Activated T-cell treated with anti-CD3 and anti-CD28 coated beads for 24 hours (primary cell): ENCODE measurements at places on chromosomes 5 and 9.

GRCh38 chr5:31382051-31382878 is 149.6 kb downstream of the DROSHA start:
- DNase-seq, result no peak

DNA sequence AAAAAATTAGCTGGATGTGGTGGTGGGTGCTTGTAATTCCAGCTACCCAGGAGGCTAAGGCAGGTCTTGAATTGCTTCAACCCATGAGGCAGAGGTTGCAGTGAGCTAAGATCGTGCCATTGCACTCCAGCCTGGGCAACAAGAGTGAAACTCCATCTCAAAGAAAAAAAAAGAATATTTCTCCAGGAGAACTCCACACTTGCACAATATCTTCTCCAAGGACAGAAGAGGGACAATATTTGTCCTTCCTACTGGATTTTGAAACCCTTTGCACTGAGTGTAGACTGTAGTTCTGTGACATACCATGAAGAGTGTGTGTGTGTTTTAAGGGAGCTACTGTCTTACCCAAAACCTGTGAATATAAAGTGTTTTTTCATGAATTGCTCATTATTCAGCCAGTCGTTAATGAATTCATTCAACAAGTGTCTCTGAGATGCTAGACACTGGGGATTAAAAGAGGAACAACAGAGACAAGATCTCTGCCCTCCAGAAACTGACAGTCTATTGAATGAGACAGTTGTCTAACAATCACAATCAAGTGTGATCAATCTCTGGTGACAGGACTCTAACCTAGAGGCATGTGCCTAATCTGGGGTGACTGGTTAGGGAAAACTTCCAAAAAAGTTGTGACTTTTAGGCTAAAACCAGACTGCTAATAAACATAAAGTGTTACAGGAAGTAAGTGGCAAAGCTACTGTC is 9.8 kb upstream of the UBE2D2 start:
- DNase-seq, result no peak

DNA sequence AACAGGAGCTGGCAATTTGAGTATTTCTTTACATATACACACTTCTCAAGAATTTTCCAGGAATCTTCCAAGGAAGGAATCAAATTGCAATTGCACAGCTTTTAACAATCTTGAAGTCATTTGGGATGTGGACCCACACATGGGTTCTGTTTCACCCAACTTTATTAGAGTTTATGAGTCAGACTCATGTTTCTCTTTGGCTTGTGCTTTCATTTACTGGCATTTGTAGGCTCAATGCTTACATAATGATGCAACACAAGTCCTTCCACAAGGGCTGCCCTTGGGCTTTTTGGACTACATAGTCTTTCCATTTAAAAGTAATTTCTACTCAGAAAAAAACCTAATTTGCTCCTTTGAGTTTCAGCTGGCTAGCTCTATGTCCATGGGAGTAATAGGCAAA is 4.6 kb upstream of the CDC37L1 start:
- DNase-seq, result no peak

DNA sequence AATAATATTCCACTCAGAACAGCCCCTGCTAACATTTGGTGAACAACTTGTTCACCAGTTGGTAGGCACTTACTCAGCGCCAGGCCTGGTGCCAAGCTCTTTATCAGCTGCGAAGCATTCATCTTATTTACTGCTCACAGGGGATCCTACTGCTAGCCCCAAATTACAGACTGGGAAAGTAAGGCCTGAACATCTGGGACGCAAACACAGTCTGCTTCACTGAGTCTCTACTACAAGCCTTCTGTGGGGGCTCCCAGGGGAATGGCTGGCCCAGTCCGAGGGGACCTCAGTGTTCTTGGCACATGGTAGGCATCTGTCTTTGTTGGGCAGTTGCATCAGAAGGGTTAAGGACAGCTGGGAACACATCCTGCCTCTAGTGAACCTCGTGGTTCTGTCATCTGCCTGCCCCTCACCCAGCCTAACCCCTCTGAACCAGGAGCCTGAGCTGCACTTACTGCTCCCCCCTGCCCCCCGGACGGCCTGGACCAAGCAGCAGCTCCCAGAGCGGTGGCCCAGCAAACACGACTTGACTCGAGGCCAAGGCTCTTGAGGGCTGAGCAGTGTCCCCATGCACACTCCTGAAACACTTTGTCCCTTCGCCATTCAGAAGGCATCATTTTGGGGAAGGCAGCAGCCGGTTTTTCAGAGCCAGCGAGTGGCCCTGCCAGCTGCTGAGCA is at the start of gene PHYHD1:
Gene PHYHD1 (plus strand): TSS at position 602 of the 678 bp plus-strand sequence. CDS start 1,342 bp downstream, outside the sequence.
- no peak for DNase-seq

DNA sequence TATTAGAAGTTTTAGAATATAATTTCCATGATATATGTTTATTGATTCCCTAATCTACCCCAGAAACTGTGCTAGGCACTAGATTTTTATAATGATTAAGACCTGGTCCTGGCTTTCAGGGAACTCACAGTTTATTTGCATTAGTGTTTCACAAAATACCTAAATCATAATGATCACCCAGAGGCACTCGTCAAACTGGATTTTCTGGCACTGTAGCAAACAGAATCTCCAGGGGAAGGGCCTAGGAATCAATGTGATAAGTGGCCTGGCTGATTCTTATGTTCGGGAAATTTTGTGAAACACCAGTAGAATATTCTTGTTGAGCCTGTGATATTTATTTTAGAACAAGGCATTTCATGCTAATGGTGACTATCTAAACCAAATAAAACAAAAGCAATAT is 37.4 kb upstream of the SRP19 start:
- no peak for DNase-seq

GRCh38 chr9:78144663-78145377 is 91.1 kb upstream of the CEP78 start:
- DNase-seq, result no peak

GRCh38 chr9:114619191-114619761 is 8.2 kb downstream of the TMEM268 start:
- DNase-seq, result no peak

DNA sequence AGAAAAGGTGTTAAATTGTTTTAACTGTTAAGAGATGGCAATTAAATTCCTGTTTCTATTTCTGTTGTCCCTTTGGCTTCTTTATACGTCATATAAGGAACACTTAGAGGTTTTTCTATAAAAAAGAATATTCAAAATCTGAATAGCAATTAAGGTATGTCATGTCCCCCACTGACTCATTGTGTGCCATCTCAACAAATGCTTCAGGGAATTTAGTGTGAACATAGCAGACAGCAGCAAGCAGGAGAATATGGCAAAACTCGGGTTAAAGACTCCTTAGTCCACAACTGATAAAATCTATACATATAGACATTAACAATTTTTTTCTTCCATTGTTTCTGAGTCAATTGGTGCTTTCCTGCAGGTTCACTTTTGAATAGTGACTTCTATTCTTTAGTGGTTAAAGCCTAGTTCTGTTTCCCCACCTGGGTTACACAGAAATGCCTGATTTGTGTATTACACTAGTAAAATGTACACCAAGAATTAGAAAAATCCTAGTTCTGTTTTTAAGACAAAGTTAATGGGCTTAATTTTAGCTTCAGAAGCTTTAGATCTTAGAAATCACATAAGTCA is 17.9 kb upstream of the RPS23 start:
- DNase-seq, result no peak

GRCh38 chr5:129972465-129973141 is 68.3 kb downstream of the CHSY3 start:
- no peak for DNase-seq

DNA sequence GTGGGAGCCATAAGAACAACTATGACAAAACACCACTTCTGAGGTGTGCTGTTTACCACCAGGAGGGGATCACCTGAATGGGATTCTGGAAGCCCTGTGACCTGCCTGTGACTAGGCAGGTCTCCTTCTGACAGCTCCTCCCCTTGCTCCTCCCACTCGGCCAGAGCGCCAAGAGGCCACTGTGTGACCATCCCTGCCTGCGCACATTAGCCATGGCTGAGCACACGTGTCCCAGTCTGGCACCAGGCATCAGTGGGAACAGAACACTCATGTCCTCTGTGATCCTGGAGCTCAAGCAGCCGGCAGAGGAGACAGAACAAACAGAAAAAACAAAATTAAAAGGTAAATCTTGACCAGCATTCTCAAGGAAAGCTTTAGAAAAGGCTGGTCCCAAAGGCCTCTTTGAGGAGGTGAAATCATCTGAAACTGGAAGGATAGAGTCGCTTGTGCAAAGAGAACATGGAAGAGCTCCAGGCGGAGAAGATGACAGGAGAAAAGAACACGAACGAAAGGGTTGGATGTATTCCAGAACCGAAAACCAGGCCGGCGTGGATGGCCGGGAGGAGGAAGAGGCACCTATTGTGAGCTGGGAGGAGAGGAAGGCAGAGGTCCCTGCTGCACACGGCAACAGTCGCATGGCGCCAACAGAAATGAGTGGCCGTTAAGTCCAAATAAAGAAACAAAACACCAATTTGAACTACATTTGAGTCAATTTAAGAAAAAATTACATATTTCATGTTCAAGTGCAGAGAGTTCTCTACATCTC is 5.1 kb downstream of the MED10 start:
- DNase-seq, result no peak

DNA sequence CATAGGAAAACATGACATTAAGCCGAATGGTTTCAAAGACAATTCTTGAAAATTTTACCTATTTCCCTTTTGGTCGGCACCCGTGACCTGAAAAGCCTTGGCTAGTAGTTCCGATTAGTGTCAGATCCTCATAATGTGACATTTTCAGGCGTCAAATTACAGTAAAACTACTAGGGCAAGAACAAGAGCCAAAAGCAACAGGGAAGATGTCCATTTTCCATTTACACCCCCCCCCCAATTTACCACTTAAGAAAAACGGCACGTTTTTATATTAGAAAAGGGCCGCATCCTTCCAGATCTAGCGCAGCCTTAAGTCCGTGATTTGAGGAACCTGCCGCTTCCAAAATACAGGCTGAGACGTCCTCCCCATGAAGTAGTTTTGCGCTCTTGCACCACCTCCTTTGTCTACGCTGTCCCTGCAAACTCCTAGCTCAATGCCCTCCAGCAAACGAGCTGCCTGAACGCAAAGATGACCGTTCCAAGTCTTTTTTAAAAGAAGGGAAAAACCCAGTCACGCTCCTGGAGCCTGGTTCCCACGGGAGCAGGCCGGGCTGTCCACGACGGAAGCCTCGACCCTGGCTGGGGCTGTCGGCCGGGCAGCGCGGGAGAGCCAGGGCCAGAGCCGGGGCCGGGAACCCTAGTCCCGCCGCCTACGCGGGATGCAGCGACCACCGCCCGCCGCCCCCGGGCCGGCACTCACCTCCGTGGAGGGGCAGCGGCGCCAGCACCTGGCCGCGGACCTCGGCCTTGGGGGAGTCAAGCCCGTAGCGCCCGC is 616 bp downstream of the RNF130 start:
- no peak for DNase-seq

- no peak for DNase-seq
Observed at GRCh38 chr5:142499591-142500226, 174.9 kb upstream of the SPRY4 start.
